ENCODE measurements at places on chromosomes 7 and 10.

DNA sequence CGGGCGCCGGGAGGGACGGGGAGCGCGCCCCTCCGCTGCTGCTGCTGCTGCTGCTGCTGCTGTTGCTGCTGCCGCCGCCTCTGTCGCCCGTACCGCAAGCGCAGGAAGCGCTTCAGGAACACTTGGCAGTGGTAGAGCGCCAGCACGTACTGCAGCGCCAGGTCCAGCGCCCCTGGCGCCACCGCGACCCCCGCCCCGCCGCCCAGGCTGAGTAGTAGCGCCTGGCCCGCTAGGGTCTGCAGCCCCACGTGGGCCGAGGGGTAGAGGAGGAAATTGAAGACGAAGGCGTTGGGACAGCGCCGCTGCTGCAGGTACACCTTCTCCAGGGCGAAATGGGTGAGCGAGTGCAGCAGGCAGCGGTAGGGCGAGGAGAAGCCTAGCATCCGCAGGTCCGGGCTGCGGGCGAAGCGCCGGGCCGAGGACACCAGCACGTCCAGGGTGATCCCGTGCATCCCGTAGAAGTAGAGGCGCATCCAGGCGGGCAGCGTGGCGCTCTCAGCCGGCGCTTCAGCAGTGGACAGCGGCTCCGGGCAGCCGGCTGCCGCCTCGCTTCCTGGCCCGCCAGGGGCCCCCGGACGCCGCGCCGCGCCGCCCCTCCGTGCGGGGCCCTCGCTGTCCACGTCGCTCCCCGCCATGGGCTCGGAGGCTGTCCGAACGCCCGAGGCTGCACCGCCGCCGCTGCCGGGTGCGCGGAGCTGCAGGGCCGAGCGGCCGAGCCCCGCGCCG, at the start of gene TMEM229A:
Gene TMEM229A (minus strand): TSS at position 699 of the 726 bp plus-strand sequence. CDS start 64 bp downstream, at position 635.
- DNase-seq = peak; percentile 72

DNA sequence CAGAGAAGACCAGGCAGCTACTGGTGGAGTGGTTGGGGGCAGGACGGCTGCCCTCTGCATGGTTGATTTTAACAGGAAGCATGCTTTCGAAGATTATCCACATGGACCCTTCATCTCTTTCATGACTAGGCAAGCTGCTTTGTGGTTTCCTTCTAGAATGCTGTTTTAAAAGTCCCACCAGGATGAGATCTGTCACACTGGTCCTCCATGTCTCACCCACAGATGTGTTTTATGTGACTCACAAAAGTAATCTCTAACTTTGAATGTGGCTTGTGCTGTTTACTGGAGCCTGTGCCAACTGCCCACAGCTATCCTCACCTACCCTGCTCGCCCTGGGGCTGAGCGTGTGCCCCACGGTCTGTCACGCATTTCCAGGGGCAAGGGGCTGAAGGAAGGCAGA, 188.8 kb downstream of the GFRA1 start:
- DNase-seq = no peak

GRCh38 chr10:128268015-128268722, 141.9 kb upstream of the MKI67 start:
- no peak for DNase-seq

DNA sequence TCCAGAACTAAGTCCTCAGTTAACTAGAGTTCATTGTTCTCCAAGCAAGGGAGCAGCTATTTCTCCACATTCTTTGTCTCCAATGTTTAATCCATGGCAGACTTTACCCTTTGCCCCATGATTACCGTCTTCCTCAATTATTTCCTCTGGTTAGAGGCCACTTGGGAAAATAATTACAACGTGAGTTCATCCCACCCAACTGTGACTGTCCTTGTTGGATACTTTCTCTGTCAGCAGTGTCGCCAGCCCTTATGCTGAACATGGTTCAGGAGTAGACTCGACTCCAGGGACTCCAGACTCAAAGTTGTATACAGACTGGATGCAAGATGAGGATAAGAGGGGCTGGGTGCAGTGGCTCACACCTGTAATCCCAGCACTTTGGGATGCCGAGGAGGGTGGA, 17.1 kb upstream of the SEPHS1 start:
- no peak for DNase-seq

- DNase-seq = no peak
Observed at GRCh38 chr10:118276204-118276603, 65.9 kb downstream of the FAM204A start.

DNA sequence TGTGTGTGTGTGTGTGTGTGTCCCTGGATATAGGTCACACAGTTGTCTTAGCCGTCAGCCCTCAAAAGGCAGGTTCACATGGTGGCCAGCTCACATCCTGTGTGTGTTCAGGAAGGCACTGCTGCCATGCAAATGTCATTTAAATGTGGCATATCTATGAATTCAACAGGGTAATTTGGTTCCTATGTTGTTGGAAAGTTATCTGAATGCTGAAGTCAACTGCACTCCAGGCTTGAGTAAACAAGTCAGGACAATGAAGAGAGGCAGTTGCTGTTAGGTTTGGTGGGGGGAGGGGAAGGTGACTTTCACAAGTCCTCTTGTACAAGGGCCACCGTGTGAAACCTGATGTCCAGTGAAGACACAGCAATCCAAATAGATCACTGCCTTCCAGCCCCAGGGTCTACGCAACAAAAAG, 61.1 kb downstream of the PTPRE start:
- DNase-seq = no peak

- DNase-seq = no peak
Observed at GRCh38 chr10:86253091-86254072, 113.2 kb downstream of the GRID1 start.

- DNase-seq = no peak
Observed at GRCh38 chr7:105647591-105647990, 66.3 kb upstream of the EFCAB10 start.

- no peak for DNase-seq
Observed at GRCh38 chr7:84663224-84663623, 468.6 kb upstream of the SEMA3A start.

DNA sequence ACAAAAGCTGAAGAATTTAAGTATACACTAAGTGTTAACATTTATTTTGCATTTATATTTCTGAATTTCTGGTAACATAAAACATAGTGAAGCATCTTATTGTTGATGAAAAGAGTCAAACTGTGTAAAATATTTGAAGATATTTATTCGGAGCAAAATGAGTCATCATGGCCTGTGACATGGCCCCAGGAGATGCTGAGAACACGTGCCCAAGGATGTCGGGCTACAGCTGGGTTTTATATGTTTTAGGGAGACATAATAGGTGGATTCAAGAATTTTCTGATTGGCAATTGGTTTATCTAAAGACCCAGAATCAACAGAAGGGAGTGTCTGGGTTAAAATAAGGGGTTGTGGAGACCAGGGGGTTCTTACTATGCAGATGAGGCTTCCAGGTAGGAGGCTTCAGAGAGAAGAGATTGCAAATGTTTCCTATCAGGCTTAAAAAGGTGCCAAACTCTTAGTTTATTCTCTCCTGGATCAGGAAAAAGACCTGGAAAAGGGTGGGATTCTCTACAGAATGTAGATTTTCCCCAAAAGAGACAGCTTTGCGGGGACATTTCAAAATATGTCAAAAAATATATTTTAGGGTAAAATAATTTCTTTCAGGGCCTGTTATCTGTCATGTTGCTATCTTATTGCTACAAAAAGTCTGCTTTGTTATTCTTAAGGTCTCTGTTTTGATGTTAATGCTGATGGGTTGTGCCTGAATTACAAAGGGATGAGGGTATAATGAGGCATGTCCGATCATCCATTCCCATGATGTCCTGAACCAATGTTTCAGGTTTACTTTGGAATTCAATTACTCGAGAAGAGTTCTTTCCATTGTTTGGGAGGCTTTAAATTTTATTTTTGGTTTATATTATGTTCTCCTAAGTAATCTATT, 74.5 kb downstream of the VWDE start:
- no peak for DNase-seq

- no peak for DNase-seq
Observed at GRCh38 chr10:85222300-85222699, 893.9 kb downstream of the CCSER2 start.

DNA sequence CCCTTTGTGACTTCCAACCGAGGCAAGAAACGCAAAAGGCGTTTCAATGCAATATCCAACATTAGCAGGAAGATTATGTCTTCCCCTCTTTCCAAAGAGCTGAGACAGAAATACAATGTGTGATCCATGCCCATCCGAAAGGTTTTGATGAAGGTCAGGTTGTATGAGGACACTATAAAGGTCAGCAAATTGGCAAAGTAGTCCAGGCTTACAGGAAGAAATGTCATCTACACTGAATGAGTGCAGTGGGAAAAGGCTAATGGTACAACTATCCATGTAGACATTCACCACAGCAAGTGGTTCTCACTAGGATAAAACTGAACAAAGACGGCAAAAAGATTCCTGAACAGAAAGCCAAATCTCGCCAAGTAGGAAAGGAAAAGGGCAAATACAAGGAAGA, 27.8 kb upstream of the DNA2 start:
- DNase-seq = no peak

DNA sequence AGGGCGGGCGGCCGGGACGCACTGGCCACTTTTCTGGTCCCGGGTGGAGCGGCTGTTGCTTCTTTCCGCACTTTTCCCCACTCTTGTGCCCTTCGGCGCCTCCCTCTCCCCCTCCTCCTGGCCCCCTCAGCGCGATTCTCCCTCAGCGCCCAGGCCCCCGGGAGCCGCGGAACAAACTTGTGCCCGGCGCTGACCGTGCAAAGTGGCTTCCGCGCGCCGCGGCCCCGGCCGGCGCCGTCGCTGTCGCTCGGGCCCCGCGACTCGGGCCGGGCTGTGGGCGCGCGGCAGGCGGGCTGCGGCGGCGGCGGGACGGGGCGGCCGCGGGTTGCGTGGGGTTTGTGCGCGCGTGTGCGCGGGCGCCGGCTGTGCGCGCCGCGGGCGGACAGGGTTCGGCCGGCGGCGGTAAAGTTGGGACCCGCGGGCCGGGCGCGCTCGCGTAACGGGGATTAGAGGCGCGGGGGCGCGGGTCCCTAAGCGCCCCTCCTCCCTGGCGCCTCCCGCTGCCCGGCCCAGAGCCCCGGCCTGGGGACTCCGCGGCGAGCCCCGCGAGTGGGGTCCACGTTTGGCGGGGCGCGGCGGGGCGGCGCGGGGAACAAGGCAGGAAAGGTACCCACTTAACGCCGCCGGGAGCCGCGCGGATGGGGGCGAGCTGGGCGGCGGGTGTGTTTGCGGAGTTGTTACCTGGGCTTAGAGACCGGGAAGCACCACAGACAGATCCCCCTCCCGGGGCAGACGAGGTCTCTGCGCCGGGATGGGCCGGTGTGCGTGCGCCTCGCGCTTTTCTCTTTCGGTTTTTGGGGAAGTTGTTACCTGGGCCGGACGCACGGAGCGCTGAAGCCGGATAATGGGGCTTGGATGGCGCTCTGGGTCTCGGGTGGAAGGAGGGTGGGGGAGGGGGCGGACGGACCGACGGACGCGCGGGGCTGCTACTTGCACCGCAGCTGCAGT, 860 bp downstream of the ZEB1 start:
- peak; percentile 53 for DNase-seq

- no peak for DNase-seq
Observed at GRCh38 chr7:149624006-149624405, 126.4 kb upstream of the ZNF746 start.

GRCh38 chr7:105805447-105806019, 70.9 kb downstream of the ATXN7L1 start:
- DNase-seq = no peak

GRCh38 chr7:151517601-151518104, 2.0 kb downstream of the RHEB start:
- no peak for DNase-seq

DNA sequence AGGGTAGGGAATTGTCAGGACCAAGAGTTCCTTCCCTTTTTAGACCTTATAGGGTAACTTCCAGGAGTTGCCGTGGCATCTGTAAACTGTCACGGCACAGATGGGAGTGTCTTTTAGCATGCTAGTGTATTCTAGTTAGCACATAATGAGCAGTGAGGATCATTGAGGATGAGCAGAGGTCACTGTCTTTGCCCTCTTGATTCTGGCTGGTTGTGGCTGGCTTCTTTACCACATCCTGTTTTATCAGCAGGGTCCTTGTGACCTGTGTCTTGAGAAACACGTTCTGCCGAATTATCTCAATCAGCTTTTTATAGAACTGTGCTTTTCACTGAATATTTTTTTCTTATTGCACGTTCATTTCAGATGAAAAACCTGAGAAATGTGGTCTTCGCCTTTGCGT, 41.5 kb downstream of the MINPP1 start:
- no peak for DNase-seq

- DNase-seq = no peak
Observed at GRCh38 chr10:106652279-106652678, 512.2 kb downstream of the SORCS1 start.

DNA sequence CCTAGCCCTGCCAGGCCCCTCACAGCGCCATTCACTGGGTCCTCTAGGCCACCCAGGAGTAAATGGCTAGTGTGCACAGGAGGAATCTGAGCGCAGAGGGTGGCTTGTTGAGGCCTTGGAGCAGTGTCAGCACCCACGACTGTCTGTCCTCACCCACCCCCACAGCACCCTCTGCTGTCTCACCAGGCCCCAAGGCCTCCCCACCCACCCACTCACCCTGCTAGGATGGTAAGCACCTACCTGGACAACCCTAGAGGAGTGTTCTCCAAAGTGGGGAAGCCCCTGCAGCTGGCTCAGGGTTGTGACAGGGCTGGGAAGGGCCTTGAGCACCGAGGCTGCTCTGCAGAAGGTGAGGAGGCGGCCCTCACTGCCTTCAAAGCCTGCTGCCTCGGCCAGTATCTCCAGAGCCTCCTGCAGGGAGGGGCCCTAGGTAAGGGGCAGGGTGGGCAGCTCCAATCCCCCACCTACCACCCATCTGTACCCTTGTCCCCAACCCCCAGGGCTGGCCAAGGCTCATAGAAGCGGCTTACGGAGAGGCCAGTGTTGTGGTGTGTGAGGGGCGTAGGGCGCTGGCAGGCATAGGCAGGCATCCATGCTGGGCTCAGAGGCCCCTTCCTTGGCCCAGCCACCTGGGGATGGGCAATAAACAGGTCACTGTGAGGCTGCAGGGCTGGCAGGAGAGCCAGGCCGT, 2.9 kb downstream of the POLM start:
- DNase-seq = no peak

DNA sequence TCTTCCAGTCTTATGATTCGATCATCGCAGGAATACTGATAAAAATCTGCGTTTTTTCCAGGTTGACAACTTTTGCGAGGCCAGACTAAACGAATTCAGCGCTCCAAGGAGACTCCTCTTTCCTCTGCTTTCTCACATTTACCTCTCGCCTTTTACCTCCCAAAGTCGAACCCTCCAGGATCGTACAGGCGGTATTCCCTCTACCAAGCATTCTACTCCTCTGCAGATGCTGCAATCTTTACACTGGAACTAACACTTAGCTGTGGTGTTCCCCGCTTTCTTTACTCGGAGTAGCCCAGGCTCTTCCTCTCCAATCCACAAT, 449 bp downstream of the NUDT5 start:
- no peak for DNase-seq

DNA sequence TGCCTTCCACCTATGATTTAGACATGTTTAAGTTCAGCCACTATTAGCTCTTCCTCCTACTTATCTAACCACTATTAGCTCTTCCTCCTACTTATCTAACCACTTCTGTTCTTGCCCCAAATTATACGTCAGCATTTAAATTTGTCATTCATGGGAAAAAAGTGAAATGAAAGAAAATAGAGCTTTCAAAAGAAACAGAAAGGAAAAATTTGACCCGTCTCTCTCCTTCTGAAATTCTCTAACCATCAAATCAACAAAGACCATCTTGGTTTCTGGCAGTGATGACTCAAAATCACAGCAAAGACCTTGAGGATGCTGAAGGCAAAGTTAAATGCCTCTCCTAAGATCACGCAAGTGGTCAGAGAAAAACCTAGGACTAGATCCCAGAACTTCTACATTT, 2.6 kb downstream of the LIPA start:
- no peak for DNase-seq
